Fibroblast of skin of left quadriceps (primary cell): ENCODE measurements at places on chromosomes 16 and 17.

DNA sequence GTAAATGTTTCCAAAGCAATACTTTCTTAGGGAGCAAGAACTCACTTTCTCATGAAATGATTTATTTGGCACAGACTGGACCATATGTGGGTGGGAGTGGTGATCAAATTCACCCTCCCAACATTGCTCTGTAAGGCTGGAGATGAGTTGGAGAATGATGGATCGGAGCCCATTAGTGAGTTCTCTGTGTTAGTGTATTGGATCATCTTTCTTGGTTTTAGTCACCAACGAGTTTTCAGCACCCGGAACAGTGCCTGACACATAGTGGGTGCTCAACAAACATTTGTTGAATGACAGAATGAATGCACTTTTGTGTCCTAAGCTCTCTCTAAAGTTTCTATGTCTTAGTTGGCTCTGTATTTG lies 104.5 kb upstream of the FAM20A start:
- no peak for DNase-seq

GRCh38 chr16:87549627-87550494 lies 52.4 kb upstream of the JPH3 start:
- DNase-seq: no peak

- DNase-seq: no peak
These were observed 57.6 kb downstream of the BANP start for GRCh38 chr16:88008840-88009239.

DNA sequence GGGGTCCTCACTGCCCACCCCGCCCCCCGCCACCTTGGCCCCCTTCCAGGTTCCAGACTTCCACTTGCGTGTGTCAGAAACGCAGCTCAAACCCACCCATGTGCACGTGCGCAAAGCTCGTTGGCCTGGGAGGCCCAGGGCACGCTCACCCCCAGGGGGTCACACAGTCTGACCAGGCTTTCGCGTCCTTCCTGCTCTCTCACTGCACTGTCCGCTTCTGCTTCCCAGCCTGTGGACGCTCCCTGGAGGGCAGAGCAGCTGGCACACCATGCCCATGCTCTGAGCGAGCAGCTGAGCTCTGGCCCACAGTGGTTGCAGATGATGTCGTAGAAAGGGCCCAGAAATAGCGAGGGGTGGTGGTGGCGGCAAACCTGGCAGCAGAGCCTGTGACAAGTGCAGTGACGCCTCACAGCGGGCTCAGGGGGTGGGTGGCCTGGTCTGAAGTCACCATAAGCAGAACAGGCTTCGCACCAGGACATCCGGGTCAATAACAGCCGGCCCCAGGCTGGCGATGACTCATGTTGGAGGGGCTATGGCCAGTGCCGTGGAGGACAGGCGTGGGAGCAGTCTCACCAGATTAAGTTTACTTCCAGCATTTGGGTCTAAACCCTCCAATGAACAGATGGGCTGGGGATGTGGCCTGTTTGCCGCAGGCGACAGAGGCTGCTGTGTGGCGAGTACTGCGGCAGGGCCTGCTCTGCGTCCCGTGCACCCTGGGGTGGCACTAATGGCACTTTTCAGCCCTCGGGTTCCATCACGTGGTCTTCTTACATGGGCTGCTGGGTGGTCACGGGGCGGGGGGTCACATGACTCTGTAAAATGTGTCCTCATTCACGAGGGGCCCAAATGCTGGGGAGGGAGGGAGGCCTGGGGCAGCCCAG lies 49.0 kb downstream of the NT5M start:
- DNase-seq: no peak

DNA sequence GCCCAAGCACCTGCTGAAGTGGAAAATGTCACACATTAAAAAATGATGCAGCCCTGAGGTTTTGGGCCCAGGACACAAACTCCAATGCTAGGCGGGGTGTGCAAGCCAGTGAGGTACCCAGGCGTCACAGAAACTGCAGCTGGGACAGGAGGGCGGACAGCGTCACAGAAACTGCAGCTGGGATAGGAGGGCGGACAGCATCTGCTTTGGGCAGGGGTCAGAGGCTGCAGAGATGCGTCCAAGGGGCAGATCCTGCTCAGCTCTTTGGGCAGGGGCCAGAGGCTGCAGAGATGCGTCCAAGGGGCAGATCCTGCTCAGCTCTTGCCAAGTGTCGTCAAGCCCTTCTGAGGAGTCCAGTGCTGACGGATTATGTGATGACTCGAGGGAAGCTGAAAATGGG lies 43.9 kb upstream of the RCVRN start:
- DNase-seq: no peak

GRCh38 chr16:19842426-19843157 lies 42.1 kb downstream of the GPRC5B start:
- no peak for DNase-seq

- DNase-seq: no peak
These were observed 162.6 kb downstream of the TOX3 start for GRCh38 chr16:52384378-52384777.

DNA sequence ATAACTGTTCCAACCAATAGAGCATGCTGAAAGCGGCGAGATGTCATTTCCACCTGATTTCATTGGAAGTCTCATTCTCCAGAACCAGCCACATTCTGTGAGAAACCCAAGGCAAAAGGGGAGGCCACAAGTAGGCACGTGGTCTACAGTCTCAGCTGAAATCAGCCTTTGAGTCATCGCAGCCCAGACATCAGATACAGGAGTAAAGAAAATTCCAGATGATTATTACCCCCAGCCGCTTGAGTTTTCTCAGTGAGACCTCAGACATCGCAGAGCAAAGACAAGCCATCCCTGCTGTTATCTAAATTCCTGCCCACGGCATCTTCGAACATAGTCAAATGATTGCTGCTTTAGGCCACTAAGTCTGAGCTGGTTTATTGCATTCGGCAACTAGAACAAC lies 23.1 kb downstream of the STAT3 start:
- DNase-seq: peak; percentile 35

DNA sequence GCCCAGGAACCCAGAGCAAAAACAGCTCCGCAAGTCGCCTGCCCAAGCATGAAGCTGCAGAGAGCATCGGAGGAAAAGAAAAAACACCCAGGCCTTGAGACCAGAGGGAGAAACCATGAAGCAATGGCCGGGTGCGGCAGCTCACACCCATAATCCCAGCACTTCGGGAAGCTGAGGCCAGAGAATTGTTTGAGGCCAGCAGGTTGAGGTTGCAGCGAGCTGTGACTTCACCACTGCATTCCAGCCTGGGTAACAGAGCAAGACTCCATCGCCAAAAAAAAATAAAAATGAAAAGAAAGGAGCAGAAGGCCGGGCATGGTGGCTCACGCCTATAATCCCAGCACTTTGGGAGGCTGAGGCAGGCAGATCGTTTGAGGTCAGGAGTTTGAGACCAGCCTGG lies 40.3 kb downstream of the C16orf95 start:
- no peak for DNase-seq

GRCh38 chr17:35540589-35541404 lies 3.3 kb upstream of the SLFN12L start:
- DNase-seq: no peak

DNA sequence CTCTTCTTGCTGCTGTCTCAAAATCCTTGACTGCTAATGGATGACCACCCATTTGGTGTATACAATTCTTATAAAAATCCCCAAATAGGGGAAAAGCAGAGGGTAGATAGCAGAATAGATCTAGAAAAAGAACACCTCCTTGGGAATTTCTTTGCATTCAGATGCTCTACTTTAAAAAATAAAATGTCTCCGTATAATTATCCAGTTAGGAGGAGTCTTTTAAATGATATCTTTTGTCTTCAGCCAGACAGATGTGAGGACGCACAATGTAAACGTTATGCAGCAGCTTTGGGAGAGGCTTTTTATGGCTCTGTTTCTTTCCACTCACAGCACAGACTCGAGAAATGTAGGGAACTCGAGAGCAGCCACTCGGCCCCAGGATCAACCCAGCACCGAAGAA lies 300.2 kb downstream of the IRF8 start:
- DNase-seq: no peak

DNA sequence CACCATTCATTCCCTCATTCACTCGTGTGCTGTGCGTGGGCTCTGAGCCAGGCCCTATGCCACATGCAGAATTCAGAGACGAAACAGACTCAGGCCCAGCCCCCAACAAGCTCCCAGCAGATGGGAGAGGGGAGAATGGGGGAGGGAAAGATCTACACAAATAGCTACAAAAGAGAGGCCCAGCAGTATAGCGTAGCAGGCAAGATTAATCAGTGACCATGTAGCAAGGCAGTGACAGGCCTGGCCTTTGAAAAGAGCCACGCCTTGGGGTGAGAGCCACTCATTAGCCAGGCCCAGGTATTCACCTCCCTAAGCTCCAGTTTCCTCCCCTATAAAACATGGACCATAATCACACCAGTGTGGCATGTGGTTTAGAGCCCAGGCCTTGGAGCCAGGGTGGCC lies 16.4 kb upstream of the KRT19 start:
- no peak for DNase-seq

GRCh38 chr16:12672986-12673385 lies 130.7 kb downstream of the CPPED1 start:
- no peak for DNase-seq

- DNase-seq: no peak
These were observed 92.8 kb upstream of the PMFBP1 start for GRCh38 chr16:72264771-72265170.

DNA sequence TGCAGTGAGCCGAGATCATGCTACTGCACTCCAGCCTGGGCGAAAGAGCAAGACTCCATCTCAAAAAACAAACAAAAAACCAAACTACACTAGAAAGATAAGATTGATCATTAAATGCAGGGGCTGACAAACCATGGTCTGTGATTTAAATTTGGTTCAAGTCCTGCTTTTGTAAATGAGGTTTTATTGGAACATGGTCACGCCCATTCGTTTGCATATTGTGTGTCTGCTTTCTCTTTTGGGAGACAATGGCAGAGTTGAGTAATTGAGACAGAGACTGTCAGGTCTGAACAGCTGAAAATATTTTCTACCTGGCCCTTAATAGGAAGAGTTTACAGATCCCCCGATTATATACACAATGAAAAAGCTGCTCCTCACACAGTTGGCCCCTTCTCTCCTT lies 235.5 kb upstream of the EEF2KMT start:
- no peak for DNase-seq

DNA sequence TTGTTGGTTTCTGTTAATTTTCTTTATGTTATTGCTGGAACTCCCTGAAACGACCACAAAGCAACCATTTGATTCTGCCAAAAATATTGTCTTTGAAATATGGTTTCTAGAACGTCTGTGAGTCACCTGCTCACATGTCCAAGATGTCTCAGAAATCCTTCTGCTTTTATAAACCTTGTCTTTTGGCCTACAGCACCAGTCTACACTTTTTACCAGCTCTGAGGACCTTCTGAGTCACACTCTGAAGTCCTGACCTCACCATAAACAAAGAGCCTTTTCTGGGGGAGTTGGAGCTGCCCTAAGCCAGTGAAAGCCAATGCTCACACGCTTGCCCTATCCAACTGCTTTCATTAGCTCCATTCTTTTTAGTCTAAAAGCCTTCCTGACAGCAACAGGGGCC lies 55.5 kb downstream of the GRIN2A start:
- no peak for DNase-seq

GRCh38 chr16:23879735-23880373 lies 44.1 kb downstream of the PRKCB start:
- DNase-seq: no peak

DNA sequence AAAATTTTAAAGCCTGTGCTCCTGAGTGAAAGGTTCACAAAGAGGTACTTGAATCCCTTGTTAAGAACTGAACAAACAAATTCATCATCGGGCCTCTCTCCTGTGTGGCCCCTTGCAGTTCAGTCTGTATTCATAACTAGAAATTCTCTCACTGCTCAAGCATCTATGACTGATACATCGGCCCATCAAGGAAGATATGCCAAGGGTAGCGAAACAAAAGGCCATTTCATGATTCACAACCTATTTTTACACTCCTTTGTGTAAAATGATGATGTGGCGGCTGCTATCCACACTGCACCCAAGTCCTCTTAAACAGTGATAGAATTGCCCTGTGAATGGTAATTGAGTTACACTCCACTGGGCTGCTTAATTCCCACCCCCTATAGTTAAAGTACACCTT lies 204.6 kb downstream of the STX8 start:
- no peak for DNase-seq

GRCh38 chr17:57349541-57350247 lies 93.4 kb downstream of the MSI2 start:
- no peak for DNase-seq
